ENCODE measurements at places on chromosomes 7 and 10.
A peak's percentile ranks its signal among the peaks of the same experiment; 100 is the strongest.

- DNase-seq = peak; percentile 93
These were observed 11.7 kb downstream of the HSPB1 start for GRCh38 chr7:76314042-76314721.

DNA sequence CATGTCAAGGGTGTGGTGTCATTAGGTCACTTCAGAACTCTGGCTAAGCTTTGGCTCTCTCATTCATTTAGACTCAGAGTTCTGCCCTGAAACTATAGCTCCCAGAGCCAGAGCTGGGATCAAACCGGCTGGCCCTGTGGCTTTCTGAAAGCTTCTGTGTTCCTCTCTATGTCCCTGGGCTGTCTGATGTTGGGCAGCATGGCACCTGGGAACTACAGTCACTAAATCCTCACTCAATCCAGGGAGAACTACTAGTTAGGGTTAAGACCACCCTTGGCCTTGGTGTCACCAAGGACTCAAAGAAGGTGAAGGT lies 13.2 kb downstream of the ATG9B start:
- no peak for DNase-seq

DNA sequence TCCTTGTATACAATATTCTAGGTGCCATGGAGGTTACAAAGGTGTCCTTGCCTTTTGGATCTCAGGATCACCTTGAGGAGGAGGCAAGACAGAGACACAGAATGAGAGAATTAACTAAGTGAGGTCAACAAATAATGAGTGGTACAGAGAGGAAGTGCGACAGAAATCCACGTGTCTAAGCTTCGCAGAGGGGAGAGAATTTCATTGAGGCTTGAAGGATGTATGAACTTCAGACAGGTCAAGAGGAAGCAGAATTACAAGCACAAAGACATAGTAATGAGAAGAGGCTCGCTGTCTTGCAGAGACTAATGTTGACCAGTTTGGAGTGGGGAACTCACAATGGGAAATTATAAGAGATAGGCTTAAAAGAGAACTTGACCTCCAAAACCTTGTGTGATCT lies 308.7 kb downstream of the FRMD4A start:
- DNase-seq = no peak

GRCh38 chr10:95430231-95430951 lies 130.8 kb downstream of the SORBS1 start:
- peak; percentile 73 for DNase-seq

DNA sequence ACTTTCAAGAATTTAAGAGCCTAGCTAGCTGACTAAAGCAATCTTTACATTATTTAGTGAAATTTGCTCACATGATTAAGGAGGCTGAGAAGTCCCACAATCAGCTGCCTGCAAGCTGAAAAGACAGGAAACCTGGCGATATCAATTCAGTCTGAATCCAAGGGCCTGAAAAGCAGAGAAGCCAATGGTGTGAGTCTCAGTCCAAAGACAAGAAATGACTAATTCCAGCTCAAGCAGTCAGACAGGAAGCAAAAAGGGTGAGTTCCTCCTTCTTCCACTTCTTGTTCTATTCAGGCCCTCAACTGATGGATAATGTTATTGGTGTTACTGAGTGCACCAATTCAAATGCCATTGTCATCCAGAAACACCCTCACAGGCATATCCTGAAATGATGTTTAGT lies 1231.6 kb upstream of the CELF2 start:
- peak; percentile 62 for DNase-seq

DNA sequence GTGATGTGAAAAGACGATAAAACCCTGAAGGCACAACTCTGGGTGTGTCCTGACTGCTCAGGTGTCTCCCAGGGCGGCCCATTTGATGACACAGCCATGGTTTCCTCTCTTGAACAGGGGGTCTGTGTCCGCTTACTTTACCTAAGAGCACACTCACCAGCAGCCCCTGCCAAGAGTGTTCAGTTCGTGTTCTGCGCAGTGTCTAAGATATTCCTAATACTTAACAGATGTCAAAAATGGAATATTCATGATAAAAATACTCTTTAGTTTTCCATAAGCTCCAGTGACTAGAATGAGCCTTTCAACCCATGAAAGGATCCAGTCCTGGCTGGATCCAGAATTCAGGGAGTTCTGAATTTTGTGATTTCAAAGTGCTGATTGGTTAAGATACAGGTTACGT lies 492.4 kb downstream of the TNS3 start:
- DNase-seq = no peak

DNA sequence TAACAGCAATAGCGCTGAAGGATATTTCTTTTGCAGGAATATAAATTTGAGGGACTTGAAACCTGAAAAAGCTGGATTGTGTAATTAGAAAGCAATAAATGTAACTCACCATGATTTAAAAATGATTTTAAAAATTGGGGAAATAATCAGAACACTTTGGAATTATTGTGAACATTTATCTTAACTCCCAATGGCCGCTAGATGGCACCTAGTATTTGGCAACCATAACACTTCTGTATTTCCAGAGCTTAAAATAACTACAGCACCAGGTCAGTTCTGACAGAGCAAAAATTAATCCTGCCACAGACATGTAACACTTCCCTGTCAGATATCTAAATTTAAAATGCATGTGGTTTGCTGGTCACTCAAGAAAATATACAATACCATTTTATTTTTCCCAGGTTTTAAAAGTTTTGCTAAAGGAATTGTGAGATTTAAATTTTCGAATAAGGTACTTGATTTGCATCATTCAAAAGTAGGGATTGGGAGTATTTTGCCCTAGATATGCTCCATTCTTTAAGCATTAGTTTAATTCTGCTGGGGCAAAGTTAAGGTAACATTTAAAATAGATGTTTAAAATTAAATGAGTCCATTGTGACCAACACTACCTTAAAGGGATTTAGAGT lies 144.5 kb downstream of the PPP1R3A start:
- DNase-seq = peak; percentile 43

DNA sequence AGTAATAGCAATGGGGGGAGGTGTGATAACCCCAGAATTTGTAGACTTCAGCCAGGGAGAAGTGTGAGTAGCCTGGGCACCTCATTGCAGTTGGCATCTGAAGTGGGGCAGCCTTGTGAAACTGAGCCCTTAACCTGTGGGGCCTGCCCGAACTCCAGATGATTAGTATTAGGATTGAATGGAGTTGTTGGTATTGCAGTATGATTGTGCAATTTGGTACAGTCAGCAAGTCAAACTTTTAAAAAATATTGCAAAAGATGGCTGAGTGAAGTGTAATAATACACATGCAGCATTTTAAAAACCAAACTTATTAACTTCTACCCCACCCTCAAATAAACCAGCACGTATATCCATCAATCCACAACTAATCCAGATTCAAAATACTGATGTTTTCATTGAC lies 9.3 kb downstream of the RBM33 start:
- DNase-seq = no peak

- DNase-seq = no peak
These were observed 11.6 kb downstream of the COL28A1 start for GRCh38 chr7:7524121-7524520.

DNA sequence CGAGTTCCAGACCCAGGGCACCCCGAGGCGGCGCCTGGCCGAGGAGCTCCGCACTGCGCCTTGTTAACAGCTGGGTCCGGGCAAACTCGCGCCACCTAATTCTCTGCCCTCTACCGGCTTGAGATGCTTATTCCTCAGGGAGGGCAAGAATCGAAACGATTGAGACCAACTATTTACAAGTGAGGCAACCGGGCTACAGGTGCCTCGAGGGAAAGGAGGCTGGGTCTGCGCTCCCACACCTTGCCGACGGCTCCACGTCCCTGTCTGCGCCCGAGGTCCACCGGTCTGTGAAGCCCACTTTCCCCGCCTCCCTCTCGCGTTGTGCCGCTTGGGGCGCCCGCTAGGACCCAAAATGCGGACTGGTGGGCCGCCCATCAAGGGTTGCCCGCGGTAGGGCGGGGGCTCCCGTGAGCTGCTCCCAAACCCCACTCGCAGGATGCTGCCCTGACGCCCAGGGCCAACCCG lies 527 bp downstream of the AKR1B1 start:
- DNase-seq = peak; percentile 66

DNA sequence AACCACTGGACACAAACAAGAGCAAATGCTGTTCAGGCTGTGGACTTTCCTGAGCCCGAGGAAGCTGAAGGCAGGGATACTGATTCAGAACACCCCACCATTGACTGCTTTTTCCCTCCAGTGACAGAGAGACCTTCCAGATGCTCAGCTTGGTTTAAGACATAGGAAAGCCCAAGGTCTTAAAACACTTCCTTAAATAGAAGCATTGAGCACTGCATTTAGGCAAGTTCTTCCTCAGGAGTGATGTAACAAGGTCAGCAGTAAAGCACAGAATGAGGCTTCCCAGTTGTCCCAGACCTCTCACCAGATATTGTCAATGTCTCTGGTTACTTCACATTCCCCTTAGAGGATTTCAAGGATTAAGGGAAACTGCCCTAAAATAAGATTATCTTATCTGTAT lies 19.6 kb upstream of the CDCA7L start:
- DNase-seq = no peak

DNA sequence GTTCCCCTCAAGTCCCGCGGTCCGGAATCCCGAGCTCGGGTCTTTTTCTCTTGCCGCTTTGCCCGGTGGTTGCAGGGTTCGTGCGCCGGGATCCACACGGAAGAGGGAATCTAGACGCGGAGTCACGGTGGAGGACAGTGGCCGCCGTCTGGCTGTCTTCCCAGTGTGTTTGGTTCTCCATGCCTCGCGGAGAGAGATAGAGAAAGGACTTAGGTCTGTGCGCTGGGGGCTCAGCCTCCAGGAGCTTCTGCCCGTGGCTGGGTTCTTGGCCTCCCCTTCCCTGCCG lies 1.6 kb downstream of the FFAR4 start:
- DNase-seq = no peak

GRCh38 chr10:110160522-110160921 lies 46.9 kb upstream of the MXI1 start:
- no peak for DNase-seq

DNA sequence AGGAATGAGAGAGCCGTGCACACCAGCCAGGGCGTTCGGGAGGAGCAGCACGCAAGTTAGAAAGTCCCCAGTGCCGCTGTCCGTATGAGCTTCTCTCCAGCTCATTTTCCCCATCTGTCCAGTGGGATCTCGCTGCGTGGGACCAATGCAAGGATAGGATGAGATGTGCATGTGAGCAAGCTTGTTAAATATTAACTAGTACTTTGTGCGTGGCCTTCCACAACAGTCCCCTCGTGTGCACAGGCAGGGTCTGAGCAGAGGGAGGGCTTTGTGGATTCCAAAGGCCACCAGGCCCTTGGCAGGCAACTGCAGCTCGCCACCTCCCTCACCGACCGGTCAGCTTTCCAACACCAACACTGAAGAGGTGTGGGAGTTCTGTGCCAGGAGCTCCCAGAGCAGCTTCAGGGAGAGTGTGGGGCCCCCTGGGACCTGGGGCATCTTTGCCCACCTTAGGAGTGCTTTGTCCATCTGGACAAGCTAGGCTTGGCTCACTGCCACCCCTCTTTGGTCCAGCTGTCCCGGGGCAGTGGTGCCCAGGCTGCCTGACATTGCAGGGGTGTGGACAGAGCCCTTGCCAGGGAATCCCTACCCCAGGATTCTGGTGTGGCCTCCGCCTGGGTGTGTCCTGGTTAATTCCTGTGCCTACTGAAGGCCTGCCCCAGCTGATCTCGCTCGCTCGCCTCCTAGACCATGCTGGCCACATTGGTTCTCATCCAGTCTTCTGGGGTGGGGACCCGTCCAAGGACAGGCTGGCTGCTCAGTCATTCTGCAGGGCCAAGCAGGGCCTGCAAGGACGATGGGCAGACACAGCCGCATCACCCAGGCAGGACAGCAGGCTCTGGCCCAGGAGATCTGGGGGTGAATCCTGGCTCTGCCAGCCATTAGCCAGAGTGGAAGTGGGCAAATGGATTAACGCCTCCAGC lies 5.3 kb downstream of the FAM20C start:
- no peak for DNase-seq

DNA sequence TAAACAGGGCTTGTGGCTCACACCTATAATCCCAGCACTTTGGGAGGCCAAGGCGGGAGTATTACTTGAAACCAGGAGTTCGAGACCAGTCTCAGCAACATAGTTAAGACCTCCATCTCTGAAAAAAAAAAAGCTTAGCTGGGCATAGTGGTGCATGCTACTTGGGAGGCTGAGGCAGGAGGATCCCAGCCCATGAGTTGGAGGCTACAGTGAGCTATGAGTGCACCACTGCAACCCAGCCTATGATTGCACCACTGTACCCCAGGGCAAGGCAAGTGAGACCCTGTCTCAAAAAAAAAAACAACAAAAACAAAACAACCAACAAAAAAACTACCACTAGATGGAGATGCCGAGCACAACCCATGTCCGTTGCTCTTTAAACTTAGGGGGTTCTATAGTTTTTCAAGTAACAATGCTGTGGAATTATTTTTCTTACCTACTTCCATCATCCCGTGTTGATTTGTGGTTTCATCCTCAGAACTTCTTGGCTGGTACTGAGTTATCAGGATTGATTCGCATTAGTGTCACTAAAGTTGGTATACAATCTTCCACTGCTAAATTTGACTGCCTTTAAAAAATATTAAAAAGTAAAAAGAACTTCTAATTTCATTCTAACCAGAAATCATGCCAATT lies 12.2 kb upstream of the REPIN1 start:
- peak; percentile 31 for DNase-seq

DNA sequence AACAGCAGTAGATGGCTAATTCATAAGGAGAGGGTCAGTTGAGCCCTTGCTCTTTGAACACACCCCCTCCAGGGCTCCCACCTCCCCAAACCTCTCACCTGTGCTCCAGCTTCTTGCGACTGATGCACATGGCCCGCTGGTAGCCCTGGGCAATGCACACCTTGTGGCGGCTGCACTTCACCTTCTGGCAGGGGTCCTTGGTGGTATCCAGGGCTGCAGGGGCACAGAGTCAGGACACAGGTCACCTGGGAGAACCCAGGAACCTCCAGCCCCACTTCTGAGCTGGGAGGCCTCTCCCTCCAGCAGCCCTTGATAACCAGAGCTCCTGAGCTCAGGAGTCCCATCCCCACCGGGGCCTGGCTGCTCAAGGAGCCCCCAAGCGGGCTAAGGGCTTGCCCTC lies 16.3 kb downstream of the SPOCK2 start:
- DNase-seq = no peak

- DNase-seq = no peak
These were observed 25.9 kb downstream of the TYW1 start for GRCh38 chr7:67022511-67022910.
